CD8-positive, alpha-beta memory T cell (primary cell): ENCODE measurements at places on chromosomes 3 and 15.

DNA sequence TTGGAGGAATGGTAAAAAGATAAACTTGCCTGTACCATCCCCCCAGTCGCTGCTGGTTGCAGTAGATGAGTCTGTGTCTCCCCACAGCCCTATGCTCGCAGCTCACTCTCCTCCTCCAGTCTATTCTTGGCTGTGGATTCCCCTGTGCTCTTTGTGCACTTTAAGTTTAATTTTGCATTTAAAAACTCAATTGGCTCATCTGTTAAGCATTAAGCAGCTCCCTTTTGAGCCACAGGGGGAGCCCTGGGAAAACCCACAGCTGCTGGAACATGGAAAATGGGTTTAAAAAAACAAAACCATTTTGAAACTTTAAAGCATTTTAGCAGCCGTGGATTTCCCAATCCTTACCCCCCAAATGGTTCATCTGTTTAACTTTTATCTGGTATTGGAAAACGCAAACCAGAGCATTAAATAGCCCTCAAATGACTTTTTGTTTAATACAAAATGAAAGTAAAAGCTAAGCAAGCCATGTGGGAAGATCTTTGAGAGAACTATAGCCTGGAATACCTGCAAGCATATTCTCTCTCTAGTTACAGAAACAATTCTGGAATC, 536.9 kb downstream of the ZIC1 start:
- no peak for DNase-seq

GRCh38 chr15:38212729-38213351, 39.8 kb upstream of the SPRED1 start:
- DNase-seq = no peak

- no peak for DNase-seq
These were observed 84.3 kb downstream of the ARPP21 start for GRCh38 chr3:35723480-35724097.

GRCh38 chr3:43214616-43215015, 71.7 kb upstream of the SNRK start:
- DNase-seq = no peak

- DNase-seq = no peak
These were observed 8.0 kb upstream of the RAD54L2 start for GRCh38 chr3:51530485-51530884.
